ENCODE measurements at places on chromosomes 2 and 18. TPM values are rescaled to one million over a fixed set of nuclear protein-coding genes. Genes with fewer than 3 reads are reported as not detected.
A peak's percentile ranks its signal among the peaks of the same experiment; 100 is the strongest.

DNA sequence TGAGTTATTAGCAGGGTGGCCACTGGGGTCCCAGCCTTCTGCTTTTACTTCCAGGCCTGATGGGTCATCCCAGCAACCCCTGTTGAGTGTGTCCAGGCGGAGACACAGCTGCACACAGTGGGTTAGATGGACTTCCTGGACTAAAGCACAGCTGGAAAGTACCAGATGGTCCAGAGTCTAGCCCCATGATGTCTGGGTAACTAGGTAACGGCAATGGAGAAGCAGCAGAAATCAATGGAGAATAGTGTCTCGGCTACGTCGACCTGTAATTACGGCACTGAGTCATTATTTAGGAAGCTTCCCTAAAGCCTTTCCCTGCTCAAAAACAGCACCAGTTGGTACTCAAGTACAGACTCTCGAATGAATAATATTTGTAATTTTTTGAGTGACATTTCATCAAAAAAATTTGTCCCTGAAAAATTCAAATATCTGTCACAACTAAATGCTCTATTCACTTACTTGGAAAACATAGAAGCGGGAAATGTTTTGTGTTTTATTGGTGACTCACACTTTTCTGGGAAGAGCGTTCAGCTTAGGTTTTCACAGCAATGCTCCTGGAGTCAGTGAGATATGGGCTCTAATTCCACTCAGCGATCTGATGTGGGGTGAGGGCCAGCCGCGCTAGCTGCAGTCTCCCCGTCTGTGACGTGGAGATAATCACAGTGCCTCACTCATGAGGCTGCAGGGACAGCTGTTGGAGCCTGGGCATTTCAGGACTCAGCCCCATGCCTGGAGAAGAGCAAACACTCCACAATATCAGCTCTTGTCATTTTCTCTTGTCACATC is 16.2 kb upstream of the ARL4C start:
- no peaks in the 10 kb centered on the region for H3K36me3 ChIP-seq
- H3K4me1 ChIP-seq = peaks cover 6% of the 10 kb centered on the region
- no peak overlapping the region for H3K4me3 ChIP-seq
- H3K27me3 ChIP-seq = no peaks in the 10 kb centered on the region
- no peak for DNase-seq
- H3K27ac ChIP-seq = no peak overlapping the region

Gene RESP18
- not detected for total RNA-seq

GRCh38 chr2:13813236-13813635 is 819.3 kb upstream of the LRATD1 start:
- DNase-seq = no peak
- no peaks in the 10 kb centered on the region for H3K27me3 ChIP-seq
- no peak overlapping the region for H3K4me3 ChIP-seq
- no peaks in the 10 kb centered on the region for H3K36me3 ChIP-seq

DNA sequence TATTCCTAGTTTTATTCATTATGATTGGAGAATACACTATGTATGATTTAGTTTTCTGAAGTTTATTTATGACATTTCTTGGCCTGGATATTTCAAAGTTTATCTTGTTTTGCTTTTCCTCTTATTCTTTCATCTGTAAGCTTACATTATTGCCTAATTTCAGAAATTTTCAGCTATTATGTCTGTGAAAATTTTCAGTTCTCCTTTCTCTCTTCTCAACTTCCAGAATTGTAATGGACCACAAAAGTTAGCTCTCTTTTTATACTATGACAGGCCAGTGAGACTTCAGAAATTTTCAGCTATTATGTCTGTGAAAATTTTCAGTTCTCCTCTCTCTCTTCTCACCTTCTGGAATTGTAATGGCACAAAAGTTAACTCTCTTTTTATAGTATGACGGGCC is 97.2 kb upstream of the SCN7A start:
- H3K36me3 ChIP-seq = no peaks in the 10 kb centered on the region
- DNase-seq = no peak
- peaks cover 22% of the 10 kb centered on the region for H3K4me1 ChIP-seq
- H3K27me3 ChIP-seq = no peaks in the 10 kb centered on the region

- no peak overlapping the region for H3K27ac ChIP-seq
- no peak overlapping the region for H3K4me3 ChIP-seq
Measured at GRCh38 chr2:88500691-88501090, 48.2 kb upstream of the FOXI3 start.

DNA sequence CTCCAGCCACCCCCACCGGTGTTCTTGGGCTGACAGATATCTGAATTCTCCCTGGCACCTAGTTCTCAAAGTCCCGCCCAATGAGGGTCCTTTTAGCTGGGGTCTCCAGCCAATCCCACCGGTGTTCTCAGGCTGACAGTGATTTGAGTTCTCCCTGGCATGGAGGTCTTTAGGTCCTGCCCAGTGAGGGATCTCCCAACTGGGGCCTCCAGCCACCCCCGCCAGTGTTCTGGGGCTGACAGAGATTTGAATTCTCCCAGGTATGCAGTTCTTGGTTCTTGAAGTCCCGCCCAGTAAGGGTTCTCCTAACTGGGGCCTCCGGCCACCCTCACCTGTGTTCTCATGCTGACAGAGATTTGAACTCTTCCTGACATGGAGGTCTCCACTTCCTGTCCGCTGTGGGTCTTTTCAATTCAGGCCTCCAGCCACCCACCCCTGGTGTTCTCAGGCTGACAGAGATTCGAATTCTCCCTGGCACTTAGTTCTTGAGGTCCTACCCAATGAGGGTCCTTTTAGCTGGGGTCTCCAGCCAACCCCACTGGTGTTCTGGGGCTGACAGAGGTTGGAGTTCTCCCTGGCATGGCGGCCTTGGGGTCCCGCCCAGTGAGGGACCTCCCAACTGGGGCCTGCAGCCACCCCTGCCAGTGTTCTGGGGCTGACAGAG is 154.6 kb downstream of the ANKRD36 start:
- peak; percentile 0 for DNase-seq
- no peaks in the 10 kb centered on the region for H3K27me3 ChIP-seq
- no peaks in the 10 kb centered on the region for H3K4me1 ChIP-seq

- H3K27ac ChIP-seq = no peak overlapping the region
- no peak overlapping the region for H3K4me3 ChIP-seq
- DNase-seq = no peak
- no peaks in the 10 kb centered on the region for H3K36me3 ChIP-seq
- H3K27me3 ChIP-seq = no peaks in the 10 kb centered on the region
Measured at GRCh38 chr2:238104691-238105371, 4.7 kb downstream of the ESPNL start.

DNA sequence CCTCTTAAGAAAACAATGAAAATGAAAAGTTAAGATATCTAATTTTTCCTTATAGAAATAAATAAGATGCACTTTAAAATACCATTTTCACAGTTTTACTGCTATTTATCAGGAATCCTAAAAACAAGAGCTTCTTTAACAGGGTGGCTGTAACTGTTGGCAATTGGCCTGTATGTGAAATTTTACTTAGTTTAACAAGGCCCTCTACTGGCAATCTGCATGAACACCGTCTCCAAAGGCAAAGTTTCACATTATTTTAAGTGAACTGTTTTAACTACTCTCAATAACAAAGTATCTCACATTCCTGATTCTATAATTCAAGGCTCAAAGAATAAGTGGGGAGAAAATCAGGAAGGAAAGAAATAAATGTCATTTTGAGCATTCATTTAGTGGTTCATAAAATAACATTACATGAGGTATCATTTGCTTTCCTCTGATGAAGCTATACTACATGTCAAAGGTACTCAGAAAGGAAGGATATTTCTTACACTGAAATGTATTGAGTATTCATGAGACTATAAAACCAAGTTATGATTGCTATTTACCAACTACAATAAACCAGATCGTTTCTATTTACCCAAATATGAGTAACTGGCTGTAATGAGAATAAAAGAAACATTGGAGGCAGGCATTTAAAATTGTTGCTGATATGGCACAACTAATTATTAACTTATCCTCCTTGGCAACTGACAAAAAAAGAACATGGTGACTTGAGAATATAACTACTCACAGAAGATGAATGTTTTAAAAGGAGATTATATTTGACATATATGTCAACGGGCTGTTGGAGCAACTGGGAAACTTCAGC is 7.0 kb downstream of the NCKAP5 start:
- H3K27ac ChIP-seq = no peak overlapping the region
- no peak for DNase-seq
- H3K27me3 ChIP-seq = no peaks in the 10 kb centered on the region
- no peak overlapping the region for H3K4me3 ChIP-seq

Gene VWC2L
- total RNA-seq = not detected

- H3K4me1 ChIP-seq = peaks cover 16% of the 10 kb centered on the region
- H3K27ac ChIP-seq = no peak overlapping the region
- H3K4me3 ChIP-seq = no peak overlapping the region
- no peaks in the 10 kb centered on the region for H3K27me3 ChIP-seq
- DNase-seq = no peak
Measured at GRCh38 chr2:106054321-106054720, 139.8 kb downstream of the UXS1 start.

DNA sequence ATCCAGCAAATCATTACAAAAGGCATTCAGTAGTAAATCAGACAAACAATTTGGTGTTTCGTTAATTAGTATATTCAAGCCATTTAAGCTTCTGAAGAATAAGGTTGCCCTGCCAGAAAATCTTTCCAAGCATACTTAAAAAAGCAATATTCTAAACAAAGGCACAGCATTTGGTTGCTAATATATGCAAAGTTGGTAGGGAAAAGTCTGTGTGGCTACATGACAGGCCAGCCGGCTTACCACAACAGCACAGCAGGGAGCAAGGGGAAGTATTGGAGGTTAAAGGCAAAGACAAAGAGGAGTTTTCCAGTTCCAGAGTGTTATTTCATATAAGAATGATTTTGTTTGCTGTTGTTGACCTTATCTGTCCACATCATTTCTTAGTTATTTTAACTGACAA is 282.3 kb downstream of the MBD5 start:
- no peaks in the 10 kb centered on the region for H3K27me3 ChIP-seq
- no peak for DNase-seq
- H3K4me3 ChIP-seq = no peak overlapping the region
- H3K36me3 ChIP-seq = no peaks in the 10 kb centered on the region
- no peak overlapping the region for H3K27ac ChIP-seq

- no peaks in the 10 kb centered on the region for H3K27me3 ChIP-seq
- H3K4me1 ChIP-seq = peaks cover 15% of the 10 kb centered on the region
- H3K27ac ChIP-seq = no peak overlapping the region
- H3K4me3 ChIP-seq = no peak overlapping the region
- H3K36me3 ChIP-seq = peaks cover 11% of the 10 kb centered on the region
- no peak for DNase-seq
Measured at GRCh38 chr2:199449455-199449854, 8.3 kb downstream of the SATB2 start.

DNA sequence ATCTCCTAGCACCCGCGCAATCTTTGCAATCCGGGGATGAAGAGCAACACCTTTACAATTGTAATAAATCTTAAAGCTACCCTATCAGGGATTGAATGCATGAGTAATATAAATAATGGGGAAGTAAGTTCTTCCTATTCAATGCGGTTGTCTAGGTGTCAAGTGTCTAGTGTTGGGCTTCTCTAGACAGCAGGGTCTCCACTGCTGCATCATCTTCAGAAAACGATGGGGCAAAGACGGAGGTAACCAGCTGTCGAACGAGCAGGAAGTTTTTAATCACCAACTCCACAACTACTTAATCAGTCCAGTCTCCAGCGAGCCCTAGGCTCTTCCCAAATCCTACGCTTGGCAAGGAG is 573 bp downstream of the STAM2 start:
- no peak for DNase-seq
- no peaks in the 10 kb centered on the region for H3K27me3 ChIP-seq
- peaks cover 6% of the 10 kb centered on the region for H3K4me1 ChIP-seq
- H3K27ac ChIP-seq = peak overlapping the region; percentile 88

GRCh38 chr2:193793914-193794313 is 1599.2 kb upstream of the TMEFF2 start:
- no peak overlapping the region for H3K4me3 ChIP-seq
- DNase-seq = peak; percentile 1
- no peaks in the 10 kb centered on the region for H3K36me3 ChIP-seq
- no peak overlapping the region for H3K27ac ChIP-seq

Gene TSPYL6
- total RNA-seq = not detected

Gene GAD1
- total RNA-seq = 2.8 TPM

Gene CABYR
- 9.5 TPM for total RNA-seq

DNA sequence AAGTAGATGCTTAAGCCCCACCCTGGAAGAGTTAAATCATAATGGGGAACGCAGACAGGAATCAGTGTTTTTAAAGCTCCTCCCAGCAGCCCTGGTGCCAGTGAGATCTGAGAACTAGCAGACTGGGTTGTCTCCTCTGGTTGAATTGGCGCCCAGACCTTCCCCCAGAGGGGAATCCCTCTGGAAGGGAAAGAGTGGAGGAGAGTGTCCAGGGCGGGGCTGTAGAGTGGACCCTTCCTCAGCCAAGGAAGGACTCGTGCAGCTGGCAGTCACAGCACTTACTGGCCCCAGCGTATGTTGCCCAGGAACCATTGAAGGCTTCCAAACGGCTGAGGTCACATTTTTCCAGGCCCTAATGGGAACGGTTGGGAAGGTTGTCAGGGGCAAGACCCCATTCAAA is 62.5 kb downstream of the TGOLN2 start:
- peaks cover 20% of the 10 kb centered on the region for H3K4me1 ChIP-seq
- no peak overlapping the region for H3K4me3 ChIP-seq
- no peak for DNase-seq
- no peaks in the 10 kb centered on the region for H3K27me3 ChIP-seq
- H3K27ac ChIP-seq = no peak overlapping the region
- H3K36me3 ChIP-seq = no peaks in the 10 kb centered on the region

Gene OTOS
- not detected for total RNA-seq

DNA sequence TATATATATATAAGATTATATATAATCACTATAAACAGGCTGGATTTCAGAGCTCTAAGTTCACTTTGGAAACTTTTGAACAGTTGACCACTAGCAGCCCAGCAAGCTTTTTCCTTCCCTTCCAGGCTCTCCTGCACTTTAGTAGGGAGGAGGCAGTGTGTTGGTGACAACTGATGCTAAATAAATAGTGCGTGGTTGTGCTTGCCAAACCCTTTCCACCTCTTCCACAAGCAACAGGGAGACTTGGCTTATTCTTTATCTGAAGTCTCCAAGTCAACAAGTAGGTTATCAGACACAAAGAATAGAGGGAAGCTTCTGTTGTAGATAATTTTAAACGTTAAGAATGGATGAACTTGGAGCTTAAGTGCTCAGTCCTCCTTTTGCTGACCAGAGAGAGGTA is 408.2 kb upstream of the HNRNPA3 start:
- H3K4me3 ChIP-seq = no peak overlapping the region
- H3K4me1 ChIP-seq = no peaks in the 10 kb centered on the region
- H3K27me3 ChIP-seq = no peaks in the 10 kb centered on the region
- no peak for DNase-seq
- no peak overlapping the region for H3K27ac ChIP-seq
- H3K36me3 ChIP-seq = no peaks in the 10 kb centered on the region

Gene RSAD2
- total RNA-seq = not detected

Gene NCK2
- total RNA-seq = 30.8 TPM

Gene PIEZO2
- total RNA-seq = 5.5 TPM
